ENCODE measurements at places on chromosomes 16 and 17.

DNA sequence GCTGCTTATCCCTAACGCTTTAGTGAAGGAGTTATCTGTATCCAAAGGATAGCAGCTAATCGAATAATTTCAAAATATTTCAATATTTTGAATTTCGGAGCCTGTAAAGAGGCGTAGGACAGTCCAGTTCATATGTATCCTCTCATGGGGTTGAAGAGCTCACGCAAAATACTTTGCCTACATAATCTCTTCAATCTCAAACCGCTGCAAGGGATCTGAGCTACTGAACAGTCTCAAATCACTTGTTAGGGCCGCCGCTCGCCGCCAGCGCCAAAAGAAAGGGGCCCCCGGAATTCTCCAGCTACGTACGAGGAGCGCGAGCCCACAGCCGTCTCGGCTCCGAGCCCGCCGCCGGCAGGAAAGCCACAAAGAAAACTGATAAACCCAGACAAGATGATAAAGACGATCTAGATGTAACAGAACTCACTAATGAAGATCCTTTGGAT lies 601 bp upstream of the RFWD3 start:
- DNase-seq: peak; percentile 65

- no peak for DNase-seq
Observed at GRCh38 chr16:23877107-23878070, 41.6 kb downstream of the PRKCB start.

GRCh38 chr16:24507959-24508480 lies 31.3 kb upstream of the RBBP6 start:
- no peak for DNase-seq

DNA sequence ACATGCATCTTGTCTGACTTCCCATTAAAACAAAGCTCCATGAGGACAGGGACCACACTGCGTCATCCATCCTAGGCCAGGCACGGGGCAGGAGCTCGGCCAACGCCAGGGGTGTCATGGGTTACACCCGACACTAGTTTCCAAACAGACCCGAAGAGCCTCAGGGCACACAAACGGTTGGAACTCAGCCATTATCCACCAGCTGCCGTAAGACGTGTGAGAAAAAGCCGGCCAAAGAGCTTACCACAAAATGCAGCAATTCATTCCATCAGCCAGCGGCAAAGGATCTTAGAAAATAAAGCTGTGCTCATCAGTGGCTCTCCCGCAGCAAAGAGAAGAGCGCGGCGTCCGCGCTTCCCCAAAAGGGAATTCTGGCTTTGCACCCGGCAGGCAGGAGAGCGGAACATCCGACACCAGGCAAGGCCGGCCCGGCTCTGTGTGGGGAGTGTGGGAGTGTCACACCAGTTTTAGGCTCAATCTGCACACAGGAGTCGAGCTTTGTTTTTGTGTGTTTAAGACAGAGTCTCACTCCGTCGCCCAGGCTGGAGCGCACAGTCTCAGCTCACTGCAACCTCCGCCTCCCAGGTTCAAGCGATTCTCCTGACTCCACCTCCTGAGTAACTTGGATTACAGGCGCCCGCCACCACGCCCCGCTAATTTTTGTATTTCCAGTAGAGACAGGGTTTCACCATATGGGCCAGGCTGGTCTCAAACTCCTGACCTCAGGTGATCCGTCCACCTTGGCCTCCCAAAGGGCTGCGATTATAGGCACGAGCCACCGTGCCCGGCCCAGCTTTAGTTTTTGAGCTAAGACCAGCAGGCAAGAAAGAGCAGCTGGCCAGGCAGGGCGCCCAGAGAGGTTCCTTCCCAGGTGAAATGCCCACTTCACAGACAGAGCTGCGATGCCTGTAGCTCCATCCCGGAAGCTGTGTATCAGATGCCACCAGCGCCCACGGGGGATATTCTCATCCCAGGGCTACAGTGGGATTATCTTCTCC lies 1.5 kb downstream of the SLC38A8 start:
- DNase-seq: no peak

DNA sequence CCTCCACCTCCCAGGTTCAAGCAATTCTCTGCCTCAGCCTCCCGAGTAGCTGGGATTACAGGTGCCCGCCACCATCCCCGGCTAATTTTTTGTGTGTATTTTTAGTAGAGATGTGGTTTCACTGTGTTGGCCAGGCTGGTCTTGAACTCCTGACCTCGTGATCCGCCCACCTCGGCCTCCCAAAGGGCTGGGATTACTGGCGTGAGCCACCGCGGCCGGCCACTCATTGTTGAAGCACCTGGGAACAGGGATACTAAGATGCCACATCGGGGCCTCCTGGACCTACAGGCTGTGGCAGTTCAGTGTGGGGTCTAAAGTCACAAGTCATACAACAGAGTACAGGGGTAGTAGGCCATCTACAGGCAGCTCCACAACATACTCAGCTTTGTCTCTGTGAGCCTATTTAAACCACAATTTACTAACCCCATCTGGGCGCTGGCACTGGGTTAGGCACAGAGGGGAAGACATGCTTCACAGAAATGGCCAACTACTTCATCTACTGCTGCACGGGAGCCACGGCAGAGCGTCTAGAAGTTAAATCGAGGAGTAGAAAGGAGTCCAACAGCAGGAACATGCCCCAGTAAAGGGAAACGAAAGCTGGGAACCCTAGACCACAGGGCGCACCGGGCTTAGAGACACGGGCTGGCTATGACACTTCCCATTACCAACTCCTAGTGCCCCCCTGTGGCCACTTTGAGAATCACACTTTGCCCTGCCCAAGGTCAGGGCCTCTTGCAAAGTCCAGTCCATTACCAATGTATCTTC lies 4.3 kb downstream of the VAMP2 start:
- peak; percentile 96 for DNase-seq

GRCh38 chr17:31417051-31417792 lies 25.7 kb downstream of the RAB11FIP4 start:
- no peak for DNase-seq

- DNase-seq: no peak
Observed at GRCh38 chr16:52827456-52827855, 225.2 kb downstream of the CHD9NB start.

GRCh38 chr17:6592173-6592572 lies 35.8 kb upstream of the PITPNM3 start:
- no peak for DNase-seq

DNA sequence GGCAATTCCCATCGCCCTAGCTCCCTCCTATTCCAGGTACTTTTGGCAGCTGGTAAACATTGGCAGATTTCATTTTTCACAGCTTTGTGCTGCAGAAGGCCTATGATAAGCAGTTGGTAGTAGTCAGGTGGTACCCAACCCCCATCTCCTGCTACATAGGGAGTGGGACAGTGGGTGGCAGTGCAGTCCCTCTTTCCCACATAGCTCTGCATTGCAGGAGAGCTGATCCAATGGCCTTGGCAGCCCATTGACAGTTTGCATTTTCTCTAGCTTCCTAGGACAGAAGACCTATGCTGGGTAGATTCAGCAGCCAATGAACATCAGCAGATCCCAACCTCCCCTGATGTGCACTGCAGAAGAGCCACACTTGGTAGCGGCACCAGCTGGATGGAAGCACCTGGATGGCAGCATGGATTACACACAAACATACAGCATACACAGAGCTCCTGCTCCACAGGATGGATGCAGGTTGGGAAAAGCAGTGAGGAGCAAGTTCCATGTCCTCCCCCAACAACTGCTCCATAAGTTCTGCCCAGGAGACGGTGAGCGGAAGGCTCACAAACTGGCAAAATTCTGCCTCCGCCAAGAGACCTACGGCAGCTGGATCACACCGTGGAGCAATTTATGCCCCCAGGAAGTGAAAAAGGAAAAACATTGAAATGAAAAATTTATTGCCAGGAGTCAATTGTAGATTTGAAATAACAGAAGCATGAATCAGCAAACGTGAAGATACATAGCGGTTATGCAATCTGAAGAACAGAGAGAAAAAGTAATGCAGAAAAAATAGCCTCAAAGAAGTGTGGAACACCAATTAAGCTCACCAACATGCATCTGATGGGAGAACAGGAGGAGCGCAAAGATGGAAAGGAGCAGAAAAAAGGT lies 95.7 kb downstream of the CACNG1 start:
- no peak for DNase-seq
